ENCODE measurements at places on chromosomes 2 and 18. TPM values are rescaled to one million over a fixed set of nuclear protein-coding genes. Genes with fewer than 3 reads are reported as not detected.

DNA sequence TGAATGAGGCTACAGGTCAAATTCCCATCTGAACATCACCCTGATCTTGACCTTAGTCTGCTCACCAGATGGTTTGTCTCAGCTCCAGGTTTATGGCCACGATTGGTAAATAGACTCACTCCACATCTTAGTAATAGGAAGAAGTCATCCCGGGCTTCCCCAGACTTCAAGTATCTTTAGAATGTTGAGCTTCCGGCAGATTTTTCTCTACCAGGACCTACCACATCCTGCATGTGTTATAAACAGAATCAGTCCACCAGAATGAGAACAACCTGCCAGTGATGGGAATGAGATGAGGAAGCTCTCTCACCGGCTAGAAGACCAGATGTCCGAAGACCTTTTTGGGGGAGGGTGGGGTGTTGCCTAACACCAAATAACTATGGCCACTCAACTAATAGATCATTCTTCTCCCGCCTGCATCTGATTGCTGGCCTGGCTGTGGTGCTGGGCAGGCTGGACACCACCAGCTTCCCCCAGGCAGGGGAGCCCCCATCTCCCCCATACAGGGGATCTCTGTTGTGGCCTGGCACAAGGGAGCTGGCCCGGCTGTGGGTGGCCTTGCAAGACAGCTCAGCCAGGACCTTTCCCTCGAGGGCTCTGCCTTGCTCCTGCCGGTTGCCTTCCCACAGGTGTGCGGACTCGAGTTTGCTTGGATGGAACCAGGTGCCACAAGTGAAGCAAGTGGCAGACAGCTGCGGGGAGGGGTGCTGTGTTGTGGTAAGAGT is 88.5 kb downstream of the SH3RF3 start:
- peak; percentile 51 for DNase-seq
- peaks cover 22% of the 10 kb centered on the region for H3K4me1 ChIP-seq
- no peaks in the 10 kb centered on the region for H3K36me3 ChIP-seq
- peak overlapping the region; percentile 49 for H3K27ac ChIP-seq

DNA sequence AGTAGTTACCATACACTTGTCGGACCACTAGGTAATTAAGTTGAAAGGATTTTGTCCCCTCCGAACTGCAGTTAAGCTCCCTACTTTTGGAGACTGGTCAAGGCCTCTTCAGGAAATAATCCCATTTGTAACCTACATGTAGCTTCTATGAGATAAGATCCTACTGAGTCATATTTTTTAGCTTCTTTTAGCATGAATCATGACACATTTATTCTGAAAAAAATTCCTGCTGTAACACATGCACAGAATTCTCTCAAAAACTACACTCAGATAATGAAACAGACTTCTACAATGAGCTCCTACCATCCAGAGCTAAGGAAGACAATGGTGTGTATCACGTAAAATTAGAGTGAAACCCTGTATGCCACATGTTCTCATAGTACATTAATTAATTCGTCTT is 100.7 kb upstream of the CCDC195 start:
- H3K4me1 ChIP-seq, result no peaks in the 10 kb centered on the region
- DNase-seq, result no peak
- H3K36me3 ChIP-seq, result peaks cover 18% of the 10 kb centered on the region

DNA sequence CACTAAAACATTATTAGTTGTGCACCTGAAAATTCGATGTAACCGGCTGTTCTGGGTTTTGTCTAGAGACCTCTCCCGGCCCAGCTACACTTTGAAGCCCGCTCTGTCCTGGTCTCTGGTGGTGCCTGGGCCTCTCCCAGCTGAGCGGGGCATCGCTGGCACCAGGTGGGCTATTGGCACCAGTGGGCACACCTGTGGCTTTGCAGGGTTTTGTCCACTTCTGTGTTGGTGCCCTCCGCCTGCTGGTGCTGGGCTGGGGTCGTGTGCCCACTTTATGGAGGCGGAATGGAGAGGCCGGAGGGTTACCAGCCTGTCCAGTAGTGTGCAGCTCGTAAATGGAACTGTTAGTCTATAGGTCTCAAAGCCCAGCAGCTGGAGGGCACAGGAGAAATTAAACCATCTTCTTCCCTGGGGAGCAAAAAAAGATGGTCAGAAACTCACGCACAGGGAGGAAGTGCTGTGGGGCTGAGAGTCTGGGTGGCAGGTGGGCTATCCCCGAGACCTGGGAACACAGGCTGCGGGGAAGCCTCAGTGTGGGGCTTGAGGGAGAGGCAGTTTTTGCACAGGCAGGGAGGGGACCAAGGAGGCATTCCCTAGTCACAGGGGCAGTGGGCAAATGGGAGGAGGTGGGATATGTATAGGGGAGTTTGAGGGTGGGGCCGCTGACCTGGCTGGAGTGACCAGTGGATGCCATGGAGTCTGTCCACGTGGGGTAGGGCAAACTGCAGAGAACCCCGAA is 30.4 kb downstream of the SH3BP4 start:
- peak overlapping the region; percentile 18 for H3K4me3 ChIP-seq
- peak overlapping the region; percentile 82 for H3K27ac ChIP-seq
- no peak for DNase-seq
- H3K27me3 ChIP-seq, result no peaks in the 10 kb centered on the region
- no peaks in the 10 kb centered on the region for H3K36me3 ChIP-seq

The KRTCAP3 gene
- 22.5 TPM for total RNA-seq

The FAM124B gene
- 4.4 TPM for total RNA-seq

The NAT8 gene
- not detected for total RNA-seq

The KIAA2012 gene
- total RNA-seq, result not detected

- H3K36me3 ChIP-seq, result no peaks in the 10 kb centered on the region
- DNase-seq, result no peak
- H3K4me1 ChIP-seq, result no peaks in the 10 kb centered on the region
Observed at GRCh38 chr2:133599211-133599803, 31.0 kb upstream of the NCKAP5 start.

DNA sequence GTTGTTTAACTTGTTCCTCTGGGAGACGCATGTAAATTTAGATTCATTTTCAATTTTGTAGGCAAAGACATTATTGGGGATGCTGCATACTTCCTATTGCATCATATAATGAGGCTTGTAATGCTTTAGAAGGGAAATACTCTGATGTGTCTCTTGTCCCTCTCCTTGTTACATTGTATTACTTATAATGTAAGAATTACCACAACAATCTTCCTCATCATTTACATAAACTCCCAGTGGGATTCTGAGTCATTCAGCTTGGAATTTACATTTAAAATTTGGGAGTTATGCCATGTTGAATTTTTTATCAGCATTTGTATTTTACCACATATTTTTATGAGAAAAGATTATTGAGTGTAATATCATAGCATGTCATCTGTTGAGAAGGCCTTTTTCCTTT is 963.4 kb upstream of the NRXN1 start:
- H3K36me3 ChIP-seq, result no peaks in the 10 kb centered on the region
- H3K4me3 ChIP-seq, result no peak overlapping the region
- no peak for DNase-seq
- H3K27ac ChIP-seq, result no peak overlapping the region
- no peaks in the 10 kb centered on the region for H3K4me1 ChIP-seq

DNA sequence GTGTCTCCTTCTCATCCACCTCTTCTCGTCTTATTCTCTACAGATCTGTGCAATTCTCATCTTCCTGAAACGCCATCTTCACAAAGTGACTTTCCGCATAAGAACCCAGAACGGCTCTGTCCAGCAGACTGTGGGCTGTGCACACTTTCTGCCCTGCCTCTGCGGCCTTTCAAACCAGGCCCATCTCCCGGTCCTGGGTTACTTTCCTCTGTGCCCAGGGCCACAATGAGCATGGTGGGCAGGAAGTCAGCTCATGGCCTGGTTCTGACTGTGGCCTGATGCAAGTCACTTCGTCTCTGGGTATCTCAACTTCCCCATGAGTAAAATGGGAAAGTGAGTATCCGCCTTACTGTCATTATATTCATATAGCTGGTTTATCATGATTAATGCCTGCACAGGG is 71.7 kb upstream of the TMEM200C start:
- no peaks in the 10 kb centered on the region for H3K4me1 ChIP-seq
- no peak overlapping the region for H3K27ac ChIP-seq
- H3K27me3 ChIP-seq, result no peaks in the 10 kb centered on the region
- no peak overlapping the region for H3K4me3 ChIP-seq
- H3K36me3 ChIP-seq, result no peaks in the 10 kb centered on the region
- DNase-seq, result no peak

DNA sequence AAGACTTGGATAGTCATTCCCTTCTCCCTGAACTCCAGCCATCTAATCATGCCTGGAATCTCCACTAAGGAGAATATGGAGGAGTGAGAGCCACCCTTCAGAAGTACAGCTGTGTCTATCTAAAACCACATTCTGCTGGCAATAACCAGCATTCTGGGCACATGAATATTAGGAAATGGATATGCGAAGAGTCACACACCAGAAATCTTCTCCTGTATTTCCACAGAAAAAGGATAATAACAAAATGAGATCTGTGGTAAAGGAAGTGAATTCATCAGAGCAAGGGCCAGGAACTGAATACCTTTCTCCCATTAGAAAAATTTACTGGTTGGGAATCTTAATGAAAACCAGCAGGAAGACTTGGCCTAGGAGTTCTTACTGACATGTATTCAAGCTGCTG is 218.8 kb downstream of the SCG2 start:
- no peak for DNase-seq
- no peaks in the 10 kb centered on the region for H3K36me3 ChIP-seq

GRCh38 chr2:100126201-100126600 is 16.2 kb downstream of the AFF3 start:
- H3K27me3 ChIP-seq, result no peaks in the 10 kb centered on the region
- no peak overlapping the region for H3K4me3 ChIP-seq
- no peak for DNase-seq
- H3K27ac ChIP-seq, result no peak overlapping the region
- H3K36me3 ChIP-seq, result no peaks in the 10 kb centered on the region
- no peaks in the 10 kb centered on the region for H3K4me1 ChIP-seq

The HAAO gene
- 6.4 TPM for total RNA-seq

- no peaks in the 10 kb centered on the region for H3K4me1 ChIP-seq
- peaks cover 12% of the 10 kb centered on the region for H3K36me3 ChIP-seq
- no peaks in the 10 kb centered on the region for H3K27me3 ChIP-seq
Observed at GRCh38 chr18:79483971-79484491, 88.3 kb downstream of the NFATC1 start.

- no peaks in the 10 kb centered on the region for H3K4me1 ChIP-seq
Observed at GRCh38 chr2:105473011-105473410, 74.2 kb upstream of the FHL2 start.

- no peaks in the 10 kb centered on the region for H3K36me3 ChIP-seq
- H3K4me3 ChIP-seq, result no peak overlapping the region
- no peak overlapping the region for H3K27ac ChIP-seq
Observed at GRCh38 chr2:84116143-84116542, 342.9 kb downstream of the SUCLG1 start.

The NT5C1B gene
- not detected for total RNA-seq

The SULT6B1 gene
- total RNA-seq, result not detected

DNA sequence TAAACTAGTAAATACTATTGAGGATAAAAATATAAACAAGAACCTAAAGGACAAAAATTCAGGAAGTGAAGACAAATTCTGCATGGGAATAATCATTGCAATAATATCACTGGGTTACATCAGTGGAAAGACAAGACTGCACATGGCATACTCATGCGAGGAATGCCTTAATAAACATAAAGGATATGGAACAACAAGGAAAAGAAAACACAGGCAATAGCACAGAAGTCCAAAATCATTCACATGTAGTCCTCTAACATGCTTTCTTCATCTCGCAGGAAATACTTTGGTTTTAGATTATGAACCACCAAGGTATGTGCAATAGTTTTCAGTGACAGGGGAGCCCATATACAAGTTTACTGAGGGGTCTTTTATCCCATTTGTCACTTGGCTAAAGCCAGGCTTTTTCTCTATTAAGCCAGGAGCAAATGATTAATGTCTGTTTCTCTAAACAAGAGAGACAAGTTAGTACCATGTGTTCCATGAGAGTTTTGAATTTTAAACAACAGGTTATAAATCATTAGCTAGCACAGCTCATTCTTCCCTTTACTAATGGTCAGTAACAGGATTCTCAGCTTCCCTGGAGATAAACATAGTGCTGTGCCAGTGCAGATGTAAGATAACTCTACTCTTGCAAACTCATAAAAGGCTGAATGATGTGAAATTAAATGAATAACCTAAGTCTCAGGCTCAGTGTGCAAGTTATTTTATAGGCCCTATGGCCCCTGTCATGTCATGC is 353.6 kb upstream of the FSIP2 start:
- H3K27me3 ChIP-seq, result no peaks in the 10 kb centered on the region
- H3K27ac ChIP-seq, result no peak overlapping the region
- H3K36me3 ChIP-seq, result no peaks in the 10 kb centered on the region
- DNase-seq, result no peak
- H3K4me3 ChIP-seq, result no peak overlapping the region
- no peaks in the 10 kb centered on the region for H3K4me1 ChIP-seq

GRCh38 chr2:133710613-133711012 is 142.3 kb upstream of the NCKAP5 start:
- no peaks in the 10 kb centered on the region for H3K4me1 ChIP-seq
- no peaks in the 10 kb centered on the region for H3K27me3 ChIP-seq
- DNase-seq, result no peak
- no peak overlapping the region for H3K27ac ChIP-seq
- no peaks in the 10 kb centered on the region for H3K36me3 ChIP-seq

- no peak overlapping the region for H3K4me3 ChIP-seq
- no peak overlapping the region for H3K27ac ChIP-seq
- DNase-seq, result no peak
- peaks cover 66% of the 10 kb centered on the region for H3K36me3 ChIP-seq
Observed at GRCh38 chr18:2794159-2794558, 52.6 kb upstream of the EMILIN2 start.

DNA sequence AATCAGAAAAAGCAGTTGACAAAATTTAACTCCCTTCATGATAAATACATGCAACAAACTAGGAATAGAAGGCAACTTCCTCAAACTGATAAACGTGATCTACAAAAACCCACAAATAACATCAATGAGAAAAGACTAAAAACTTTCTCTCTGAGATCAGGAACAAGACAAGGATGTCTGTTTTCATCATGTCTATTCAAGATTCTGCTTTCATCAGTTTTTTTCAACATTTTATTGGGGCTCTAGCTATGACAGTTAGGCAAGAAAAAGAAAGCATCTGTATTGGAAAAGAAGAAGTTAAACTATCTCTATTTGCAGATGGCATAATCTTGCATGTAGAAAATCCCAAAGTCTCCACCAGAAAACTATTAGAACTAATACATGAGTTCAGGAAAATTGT is 12.3 kb upstream of the CHST10 start:
- H3K27ac ChIP-seq, result no peak overlapping the region
- DNase-seq, result no peak
- no peak overlapping the region for H3K4me3 ChIP-seq

DNA sequence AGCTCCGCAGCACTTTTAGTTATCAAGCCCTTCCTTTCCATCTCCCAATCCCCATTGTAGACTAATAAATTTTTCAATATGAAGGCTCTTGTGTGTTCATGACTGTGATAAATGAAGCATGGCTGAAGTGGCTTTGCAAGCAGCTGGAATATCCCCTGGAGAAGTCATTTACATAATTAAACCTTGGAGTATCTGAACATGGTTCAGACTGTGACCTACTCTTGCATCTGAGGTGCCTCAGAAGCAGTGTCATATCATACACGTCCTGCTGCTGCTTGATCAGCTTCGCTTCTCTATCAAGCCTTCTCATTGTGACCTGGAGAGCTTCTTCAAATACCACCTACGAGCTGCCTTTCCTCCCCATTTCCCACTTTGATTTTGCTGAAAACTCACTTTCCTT is 48.4 kb upstream of the ZNF397 start:
- no peak for DNase-seq
- no peaks in the 10 kb centered on the region for H3K27me3 ChIP-seq
- no peaks in the 10 kb centered on the region for H3K4me1 ChIP-seq
- H3K4me3 ChIP-seq, result no peak overlapping the region
- H3K36me3 ChIP-seq, result no peaks in the 10 kb centered on the region
- H3K27ac ChIP-seq, result no peak overlapping the region

GRCh38 chr2:9250498-9251153 is 44.0 kb downstream of the ASAP2 start:
- DNase-seq, result no peak
- H3K27ac ChIP-seq, result no peak overlapping the region
- H3K4me1 ChIP-seq, result peaks cover 43% of the 10 kb centered on the region
- no peaks in the 10 kb centered on the region for H3K36me3 ChIP-seq
- no peak overlapping the region for H3K4me3 ChIP-seq
- no peaks in the 10 kb centered on the region for H3K27me3 ChIP-seq

Measured in upper lobe of right lung (tissue), 1 donor.